Hematopoietic multipotent progenitor cell treated with erythropoietin and hydrocortisone succinate and interleukin-3 and kit ligand, for 15 days (in vitro differentiated cells): ENCODE measurements at places on chromosomes 16 and 17.

DNA sequence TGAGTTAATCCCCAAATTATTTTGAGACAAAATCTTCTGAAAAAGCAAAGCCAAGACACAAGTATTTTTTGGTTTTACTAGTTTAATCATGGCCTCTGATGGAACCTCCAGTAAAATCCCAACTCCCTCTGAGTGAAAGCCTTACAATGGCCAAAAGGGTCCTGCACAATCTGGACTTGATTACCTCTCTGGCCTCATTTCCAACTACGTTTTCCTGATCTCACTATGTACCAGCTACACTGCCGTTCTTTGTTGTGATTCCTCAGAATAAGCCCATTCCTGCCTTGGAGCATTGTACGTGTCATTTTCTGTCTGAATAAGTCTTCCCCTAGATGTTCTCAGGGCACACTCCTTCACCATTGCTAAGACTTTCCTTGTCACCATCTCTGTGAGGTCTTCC is 37.3 kb downstream of the SPOP start:
- no peak for DNase-seq

DNA sequence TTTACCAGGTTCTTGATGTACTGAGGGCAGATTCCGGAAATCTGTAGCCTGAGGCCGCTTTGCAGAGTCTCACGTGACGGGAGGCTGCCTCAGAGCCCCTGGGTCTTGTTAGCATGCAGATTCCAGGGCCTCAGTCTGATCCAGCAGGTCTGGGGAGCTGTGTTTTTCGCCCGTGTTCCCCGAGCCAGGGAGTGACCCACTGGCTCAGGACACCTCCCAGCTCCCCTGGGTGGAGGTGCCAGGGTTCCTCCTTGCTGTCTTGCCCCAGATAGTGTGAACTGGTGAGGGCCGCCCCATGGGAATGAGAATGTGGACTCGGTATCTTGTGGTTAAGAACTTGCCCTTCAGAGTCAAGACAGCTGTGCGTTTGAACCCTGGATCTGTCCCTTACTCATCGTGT is 98.6 kb downstream of the OR1D5 start:
- no peak for DNase-seq

GRCh38 chr16:576823-577201 is 7.0 kb downstream of the PIGQ start:
- no peak for DNase-seq

DNA sequence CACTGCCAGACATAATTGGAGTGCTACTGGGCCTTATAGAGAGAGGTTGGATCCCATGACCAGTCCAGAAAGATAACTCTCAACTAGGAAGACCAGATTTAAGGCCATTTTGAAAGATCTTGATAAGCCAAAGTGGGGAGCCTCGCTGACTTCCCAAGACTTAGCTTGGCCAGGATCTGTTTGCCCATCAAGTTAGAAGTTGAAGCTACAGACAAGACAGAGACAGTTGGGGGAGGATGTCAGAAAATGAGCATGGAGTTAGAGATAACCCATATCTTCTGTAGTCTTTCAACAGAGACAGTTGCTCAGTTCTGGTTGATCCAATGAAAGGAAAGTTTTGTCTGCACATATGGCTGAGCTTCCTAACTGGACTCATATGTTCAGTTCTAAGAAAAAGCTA is 267.4 kb downstream of the HS3ST3A1 start:
- no peak for DNase-seq

GRCh38 chr16:15498427-15499175 is 64.2 kb downstream of the BMERB1 start:
- DNase-seq, result no peak
